ENCODE measurements at places on chromosomes 1 and 21.
A peak's percentile ranks its signal among the peaks of the same experiment; 100 is the strongest.

DNA sequence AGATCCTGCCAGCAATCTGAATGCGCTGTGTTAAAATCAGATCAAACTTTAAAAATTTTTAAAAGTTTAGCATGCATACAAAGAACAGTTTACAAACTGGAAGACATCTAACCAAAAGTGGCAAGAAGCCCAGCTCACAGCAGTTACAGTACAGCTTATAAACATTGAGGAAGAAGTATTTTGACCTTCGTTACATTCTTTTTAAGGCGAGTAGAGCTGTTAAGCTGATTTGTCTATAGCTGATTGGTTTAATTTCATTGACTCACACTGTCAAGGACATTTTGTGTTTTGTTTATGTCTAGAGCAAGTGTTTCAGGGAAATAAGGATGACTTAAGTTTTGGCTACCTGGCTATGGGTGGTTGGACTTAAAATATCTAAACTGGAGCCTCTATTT, 3.0 kb upstream of the PGM1 start:
- DNase-seq: no peak

- no peak for DNase-seq
Measured at GRCh38 chr1:150555198-150555970, 6.2 kb downstream of the ADAMTSL4 start.

DNA sequence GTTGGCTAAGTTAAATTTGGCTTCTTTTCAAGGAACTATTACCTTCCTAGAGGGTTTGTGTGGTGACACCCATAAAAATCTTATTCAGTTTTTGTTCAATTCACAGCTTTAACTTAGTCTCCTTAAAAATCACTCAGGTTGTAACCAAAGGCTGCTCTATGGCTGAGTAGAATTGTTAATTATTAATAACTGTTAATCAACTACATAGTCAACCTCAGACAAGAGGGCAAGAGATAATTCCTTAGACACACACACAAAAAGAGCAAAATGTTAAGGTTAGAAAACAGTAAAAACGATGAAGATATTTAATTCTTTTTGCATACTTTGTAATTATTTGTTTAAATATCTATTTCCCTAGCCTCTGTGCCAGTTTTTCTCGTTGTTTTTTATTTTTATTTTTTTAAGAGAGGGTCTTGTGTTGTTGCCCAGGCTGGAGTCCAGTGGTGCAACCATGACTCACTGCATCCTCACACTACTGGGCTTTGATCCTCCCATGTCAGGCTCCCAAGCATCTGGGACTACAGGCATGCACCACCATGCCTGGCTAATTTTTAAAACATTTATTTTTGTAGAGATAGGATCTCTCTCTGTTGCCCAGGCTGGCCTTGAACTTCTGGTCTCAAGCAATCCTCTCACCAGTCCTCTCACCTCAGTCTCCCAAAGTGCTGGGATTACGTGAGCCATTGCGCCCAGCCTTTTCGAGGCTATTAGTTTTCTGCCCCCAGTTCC, 215.2 kb downstream of the DISC1 start:
- DNase-seq: no peak

- DNase-seq: no peak
Measured at GRCh38 chr21:45318146-45318555, 30.5 kb upstream of the POFUT2 start.

DNA sequence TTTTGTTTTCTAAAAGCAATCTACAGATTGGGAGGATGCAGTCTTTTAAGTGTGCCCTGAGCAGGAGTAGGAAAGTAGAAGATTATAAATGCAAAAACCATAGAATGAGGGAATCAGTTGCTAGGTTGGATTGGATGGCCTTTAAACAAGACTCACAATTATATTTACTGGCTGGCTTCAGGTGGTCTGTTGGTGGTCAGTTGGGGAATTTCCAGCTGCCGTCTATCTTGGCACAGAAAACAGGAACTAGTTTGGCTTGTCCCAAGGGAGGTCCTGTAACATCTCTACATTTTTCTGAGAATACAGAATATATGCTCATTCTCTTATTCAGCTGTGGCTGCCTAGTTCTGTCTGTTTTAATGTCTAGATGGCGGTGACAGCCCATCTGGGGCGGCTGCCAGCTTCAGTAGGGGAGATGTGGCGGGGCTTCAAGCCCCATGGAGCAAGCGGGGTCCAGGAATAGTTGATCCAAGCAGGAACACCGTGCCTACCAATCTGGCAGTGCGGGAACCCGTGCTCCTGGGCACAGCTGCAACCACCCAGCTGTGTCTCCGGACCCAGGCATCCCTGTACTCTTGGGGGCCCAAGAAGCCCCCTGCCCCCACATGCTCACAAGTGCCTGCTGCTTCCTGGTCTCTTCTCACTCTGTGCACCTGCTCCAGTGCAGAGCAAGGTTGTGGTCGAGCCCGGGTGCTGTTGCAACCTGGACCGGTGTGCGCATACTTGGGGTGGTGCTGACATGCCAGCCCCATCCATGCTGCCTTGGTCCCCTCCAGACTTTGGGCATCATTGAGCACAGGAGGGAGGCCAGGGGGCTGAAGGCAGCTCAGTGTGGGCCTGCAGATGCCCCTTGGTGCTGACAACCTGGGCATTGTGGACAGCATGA, 1182.6 kb downstream of the AMY1C start:
- no peak for DNase-seq

GRCh38 chr1:42952303-42953001, 6.2 kb downstream of the SLC2A1 start:
- peak; percentile 16 for DNase-seq

DNA sequence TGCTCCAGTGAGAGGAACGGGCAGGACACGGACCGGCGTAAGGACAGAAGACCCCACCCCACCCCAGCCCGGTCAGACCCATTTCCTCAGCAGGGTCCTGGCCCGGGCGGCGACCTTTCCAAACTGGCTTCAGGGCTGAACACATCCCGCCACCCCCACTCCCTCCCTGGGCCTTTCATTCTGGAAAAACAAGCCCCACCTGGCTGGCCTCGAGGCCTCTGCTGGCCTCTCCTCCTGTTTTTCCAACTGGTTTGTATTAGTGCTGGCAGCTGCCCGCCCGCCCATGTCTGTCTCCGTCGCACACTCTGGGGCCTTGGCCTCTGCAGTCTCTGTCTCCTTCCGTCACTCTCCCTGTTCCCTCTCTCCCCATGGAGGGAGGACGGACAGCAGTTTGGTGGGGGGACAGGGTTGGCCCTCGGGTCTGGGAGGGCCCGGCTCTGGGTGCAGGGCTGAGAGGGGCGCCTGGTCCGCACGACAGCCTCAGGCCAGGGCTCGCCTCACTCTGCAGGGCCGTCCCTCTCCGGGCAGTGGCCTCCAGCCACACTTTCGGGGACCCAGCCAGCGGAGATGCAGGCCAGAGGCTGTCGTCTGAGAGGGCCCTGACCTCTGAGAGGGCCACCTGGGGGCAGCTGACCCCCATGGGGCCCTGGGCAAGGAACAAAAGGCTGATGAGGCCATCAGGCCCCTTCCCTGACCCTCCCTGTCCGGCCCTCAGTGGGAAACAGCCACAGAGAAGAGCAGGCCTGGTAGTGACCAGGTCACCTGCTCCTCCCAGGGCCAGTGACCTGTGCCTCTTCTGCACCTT, 1.5 kb upstream of the MXRA8 start:
- no peak for DNase-seq

- DNase-seq: no peak
Measured at GRCh38 chr1:26686795-26687194, 9.0 kb upstream of the ARID1A start.

DNA sequence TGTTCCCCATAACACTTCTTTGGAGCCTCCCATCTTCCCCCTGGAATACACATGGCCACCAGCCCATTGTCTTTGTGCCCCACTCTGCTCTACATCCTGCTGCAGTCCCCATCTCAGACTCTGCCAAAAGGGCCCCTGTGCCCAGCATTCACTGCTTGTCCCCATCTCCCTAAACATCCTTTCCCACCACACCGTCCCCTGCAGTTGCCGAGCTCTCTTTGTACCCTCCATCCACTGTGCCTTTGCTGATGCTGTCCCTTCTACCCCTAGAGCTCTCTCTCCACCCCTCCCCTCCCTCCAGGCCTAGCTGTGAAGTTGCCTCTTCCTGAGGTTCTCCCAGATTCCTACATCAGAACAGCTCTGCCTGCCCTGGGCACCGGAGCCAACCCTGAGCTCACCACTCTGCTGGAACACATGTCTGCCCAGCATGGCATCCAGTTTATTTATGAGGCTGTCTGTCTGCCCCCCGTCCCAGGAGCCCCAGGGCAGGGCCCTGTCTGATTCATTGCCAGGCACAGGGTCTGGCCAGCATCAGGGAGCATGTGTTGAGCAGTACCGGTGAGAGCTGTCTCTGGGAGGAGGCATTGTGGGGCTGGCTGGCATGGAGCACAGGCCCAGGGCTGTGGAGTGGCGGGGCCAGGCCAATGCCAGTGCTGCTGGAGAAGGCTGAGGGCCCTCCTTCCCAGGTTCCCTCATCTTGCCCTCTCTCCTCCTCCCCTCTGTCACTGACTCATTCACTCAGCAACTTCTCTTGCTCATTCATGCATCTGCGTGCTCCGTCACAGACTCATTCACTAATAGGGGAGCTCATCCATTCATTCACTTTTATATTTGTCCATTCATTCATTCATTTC, 28.8 kb downstream of the EDN2 start:
- DNase-seq: no peak

DNA sequence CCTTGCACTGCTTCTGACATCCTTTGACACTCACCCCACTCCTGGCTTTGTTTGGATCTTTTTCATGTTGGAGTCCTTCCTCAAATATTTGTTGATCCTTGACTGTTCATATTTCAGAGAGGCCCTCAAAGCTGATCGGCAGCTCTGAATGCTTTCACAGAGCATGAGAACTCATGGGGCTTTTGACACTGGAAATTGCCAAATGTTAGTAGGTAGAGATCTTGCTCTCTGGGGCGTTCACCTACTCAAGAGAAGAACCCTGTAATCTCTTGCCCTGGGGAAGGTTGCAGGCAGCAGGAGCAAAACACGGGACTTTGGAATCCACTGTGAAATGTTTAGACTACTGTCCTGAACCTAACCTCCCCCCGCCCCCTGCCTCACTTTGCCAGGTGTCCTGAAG, 67.4 kb upstream of the STUM start:
- DNase-seq: no peak

DNA sequence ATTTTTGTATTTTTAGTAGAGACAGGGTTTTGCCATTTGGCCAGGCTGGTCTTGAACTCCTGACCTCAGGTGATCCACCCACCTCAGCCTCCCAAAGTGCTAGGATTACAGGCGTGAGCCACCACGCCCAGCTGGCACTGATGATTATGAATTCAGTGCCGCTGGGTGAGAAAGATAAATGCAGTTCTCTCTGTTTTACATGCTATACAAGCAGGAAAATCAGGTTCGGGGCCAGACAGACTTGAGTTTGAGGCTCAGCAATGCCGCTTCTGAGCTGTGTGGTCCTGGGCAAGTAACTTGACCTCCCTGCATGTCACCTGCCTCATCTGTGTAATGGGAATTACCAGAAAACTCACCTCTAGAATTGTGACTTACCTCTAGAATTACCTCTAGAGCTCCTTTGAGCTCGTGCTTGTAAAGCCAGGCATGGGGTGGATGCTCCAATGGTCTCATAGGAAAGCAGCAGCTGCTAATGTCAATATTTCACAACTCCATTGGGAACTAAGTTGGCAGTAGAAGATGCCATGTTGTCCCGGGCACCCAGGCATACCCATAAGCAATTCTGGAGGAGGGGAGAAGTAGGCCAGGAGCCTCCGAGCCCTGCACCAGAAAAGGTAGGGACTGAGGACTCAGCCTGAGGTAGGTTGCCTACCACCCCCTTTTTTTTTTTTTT, 119.8 kb upstream of the SLC25A33 start:
- DNase-seq: no peak

GRCh38 chr1:78043436-78043835, 2.3 kb upstream of the GIPC2 start:
- no peak for DNase-seq

DNA sequence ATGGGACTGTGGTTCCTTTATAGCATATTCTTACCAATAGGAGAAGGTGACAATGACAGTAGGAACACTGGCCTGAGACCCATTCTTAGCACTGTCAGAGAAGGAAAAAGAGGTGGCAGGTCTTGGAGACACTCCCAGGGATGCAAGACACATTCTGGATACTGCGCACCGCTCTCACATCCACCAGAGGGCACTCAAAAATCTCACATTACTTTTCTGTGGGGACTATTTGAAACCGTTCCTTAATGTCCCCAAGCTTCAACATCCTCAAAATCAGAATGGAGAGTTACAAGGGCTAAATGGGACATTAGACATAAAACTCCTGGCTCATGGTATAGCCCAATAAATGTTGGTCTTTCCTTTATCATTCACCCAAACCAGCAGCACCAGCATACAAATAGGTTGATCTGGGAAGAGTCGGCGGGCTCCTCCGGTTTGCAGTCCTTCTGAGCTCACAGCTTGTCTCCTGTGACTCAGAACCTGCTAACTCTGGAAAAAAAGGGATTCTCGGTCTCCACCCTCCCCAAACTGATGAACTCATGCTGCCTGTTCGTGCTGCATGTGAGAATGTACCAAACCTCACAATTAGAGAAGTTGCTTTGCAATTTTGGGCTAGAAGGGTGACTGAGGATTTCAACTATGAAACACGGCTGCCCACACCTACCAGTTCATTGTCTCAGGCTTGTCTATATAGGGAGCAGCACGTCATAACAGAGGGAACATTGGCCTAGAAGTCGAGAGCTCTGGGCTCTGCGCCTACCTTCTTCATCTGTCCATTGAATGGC, 40.2 kb downstream of the IL12RB2 start:
- DNase-seq: no peak

GRCh38 chr1:39116116-39116607, 88.3 kb upstream of the MACF1 start:
- no peak for DNase-seq

DNA sequence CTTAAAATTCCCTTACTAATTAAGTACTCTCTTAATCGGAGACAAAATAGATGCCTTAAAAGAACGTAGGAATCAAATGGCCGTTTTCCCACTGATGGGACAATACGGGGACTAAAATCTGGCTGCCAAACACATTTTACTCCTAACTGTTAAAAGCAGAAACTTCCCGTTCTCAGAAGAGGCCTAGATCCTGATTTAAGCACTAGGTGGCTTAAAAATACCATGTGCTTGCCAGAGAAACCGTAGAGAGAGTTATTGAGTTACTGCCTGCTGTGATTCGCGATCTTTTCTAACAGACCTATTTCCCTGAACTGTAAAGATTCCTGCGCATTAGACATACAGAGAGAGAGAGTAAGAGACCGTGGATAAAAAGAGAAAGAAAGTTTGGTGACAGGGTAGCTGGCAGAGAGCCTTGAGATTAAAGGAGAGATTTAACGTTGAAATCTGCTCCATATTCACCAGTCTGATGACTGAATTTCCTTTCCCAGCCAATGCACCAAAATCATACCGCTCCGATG, 54.4 kb upstream of the STUM start:
- DNase-seq: no peak
